ENCODE measurements at places on chromosomes 4 and X.

GRCh38 chrX:42107495-42108488, 184.4 kb upstream of the CASK start:
- no peak for DNase-seq

GRCh38 chr4:183348706-183349659, 26.8 kb upstream of the CLDN24 start:
- DNase-seq, result peak; percentile 99

DNA sequence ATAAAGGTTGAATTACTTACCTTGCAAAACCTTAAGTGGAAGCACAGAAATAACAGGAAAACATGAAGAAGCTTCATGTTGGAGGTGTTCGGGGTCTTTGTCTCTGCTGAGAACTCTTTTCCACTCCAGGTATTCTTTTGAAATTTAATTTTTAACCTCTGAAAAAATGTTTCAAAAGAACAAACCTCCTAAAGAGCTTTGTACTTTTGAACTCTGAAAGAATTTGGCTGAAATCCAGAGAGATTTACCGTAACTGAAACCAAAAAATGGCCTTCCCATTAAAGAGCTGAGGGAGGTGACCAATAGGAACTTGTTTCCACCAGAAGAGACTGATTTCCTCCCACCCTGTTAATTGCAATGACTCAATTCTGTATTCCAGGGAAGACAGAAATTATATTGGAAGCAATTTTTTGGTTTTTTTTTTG, at the start of gene CFI:
CFI (minus strand) TSS at position 105 of the 425 bp plus-strand sequence; CDS start at position 77, 28 bp downstream.
- peak; percentile 79 for DNase-seq

DNA sequence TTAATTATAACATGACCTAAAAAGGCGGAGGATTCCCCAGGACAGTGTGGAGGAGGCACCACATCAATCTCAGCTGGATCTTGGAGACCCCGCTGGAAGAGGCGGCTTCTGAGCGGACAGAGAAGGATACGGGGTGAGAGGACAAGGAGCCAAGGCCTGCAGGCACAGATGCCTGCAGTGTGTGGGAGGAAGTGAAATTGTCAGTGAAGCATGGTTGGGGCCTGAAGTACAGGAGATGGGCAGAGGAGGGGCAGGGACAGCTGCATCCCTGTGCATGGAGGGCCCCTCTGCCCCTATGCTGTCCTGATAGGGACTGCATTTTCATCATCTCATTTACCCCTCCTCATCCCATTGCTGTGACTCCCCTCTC, 1.7 kb upstream of the SLC2A9 start:
- DNase-seq, result no peak

DNA sequence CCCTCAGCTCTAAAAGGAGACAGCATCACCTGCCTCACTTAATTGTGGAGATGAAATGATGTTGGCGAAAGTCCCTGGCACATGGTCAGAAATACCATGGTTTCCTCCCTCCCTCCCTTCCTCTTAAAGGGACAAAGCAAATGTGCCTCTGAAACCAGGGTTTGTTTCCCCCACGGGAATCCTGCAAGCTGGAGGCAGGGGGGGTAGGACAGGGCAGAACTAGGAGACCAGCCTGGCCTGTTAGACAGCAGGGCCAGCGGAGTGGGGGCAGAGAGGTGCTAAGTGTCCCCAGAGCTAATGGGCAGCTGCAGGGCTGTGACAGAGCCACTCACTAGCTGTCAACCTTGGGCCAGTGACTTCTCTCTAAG, 5.7 kb downstream of the RTL5 start:
- DNase-seq, result no peak

- DNase-seq, result no peak
Observed at GRCh38 chr4:25608644-25609043, 47.0 kb upstream of the SLC34A2 start.

GRCh38 chr4:169765835-169766234, 8.1 kb upstream of the HPF1 start:
- peak; percentile 63 for DNase-seq

DNA sequence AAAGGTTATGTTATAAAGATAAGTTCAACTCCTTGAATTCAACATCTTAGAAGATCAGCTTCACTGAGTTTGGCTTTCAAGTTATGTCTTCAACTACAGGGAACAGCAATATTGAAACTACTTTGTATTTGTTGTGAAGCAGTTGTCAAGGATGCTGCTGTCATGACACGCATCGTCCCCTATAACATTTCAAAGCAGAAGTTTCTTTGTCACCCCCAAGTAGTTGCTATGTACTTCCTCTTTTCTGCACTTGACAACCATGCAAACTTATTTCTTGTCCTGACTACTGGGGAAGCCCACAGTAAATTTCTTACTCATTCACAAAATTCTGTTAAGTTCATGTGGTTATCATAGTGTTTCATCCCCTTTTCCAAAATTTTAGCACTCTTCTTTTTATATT, 14.3 kb downstream of the ANTXR2 start:
- DNase-seq, result peak; percentile 8

GRCh38 chr4:153221783-153222706, 17.8 kb downstream of the TRIM2 start:
- DNase-seq, result peak; percentile 88

DNA sequence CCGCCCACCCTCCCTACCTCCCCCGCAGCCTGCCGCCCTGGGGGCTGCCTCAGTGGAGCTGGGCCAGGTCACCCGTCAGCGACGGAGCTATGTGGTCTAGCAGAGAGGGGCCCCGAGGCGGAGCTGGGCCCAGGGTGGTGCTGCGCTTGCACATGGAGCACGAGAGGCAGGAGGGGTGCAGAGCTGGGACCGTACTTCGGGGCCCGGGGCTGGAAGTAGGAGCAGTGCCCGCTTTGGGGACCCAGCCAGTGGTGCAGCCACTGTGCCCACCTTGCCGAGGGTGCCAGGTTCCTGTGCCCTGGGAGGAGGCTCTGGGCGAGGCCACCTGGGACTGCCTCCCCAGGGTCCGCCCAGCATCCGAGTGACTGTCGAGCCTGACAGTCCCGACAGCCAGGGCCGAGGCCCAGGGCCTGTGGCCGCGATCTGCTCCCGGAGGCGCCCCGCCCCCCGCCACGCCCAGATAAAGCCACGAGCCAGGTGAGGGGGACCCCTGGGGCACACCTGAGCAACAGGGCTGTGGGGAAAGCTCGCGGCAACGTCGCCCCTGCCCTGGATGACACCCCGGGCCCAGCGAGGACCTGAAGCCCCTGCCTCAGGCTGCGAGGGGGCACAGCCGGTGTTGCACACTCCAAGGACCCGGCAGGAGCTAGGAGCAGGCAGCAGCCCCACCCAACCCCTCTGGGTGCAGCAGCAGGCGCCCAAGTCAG, 117.5 kb downstream of the DNAAF6 start:
- DNase-seq, result no peak

- peak; percentile 76 for DNase-seq
Observed at GRCh38 chrX:150934453-150934852, 36.0 kb upstream of the CD99L2 start.

- DNase-seq, result no peak
Observed at GRCh38 chrX:18792828-18793227, 85.4 kb downstream of the PPEF1 start.

GRCh38 chr4:184331268-184331995, 113.8 kb upstream of the ENPP6 start:
- DNase-seq, result no peak

DNA sequence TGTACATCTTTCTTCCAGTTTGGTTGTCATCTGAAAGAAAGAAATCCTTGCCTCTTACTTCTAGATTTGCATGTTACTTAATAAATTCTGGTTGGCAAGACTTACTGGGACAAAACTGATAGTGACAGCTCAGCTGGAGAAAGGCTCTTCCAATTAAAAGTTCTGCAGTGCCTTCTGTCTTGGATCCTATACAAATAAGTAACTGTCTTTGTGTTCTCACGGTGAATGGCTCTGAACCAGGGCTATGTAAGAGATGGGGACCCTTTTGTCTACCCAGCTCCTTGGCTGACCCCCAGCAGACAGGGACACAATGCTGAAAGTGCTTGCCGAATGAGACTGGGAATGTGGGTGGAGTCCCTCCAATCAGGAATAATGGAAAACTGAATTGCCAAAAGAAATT, 89.5 kb downstream of the AASDH start:
- no peak for DNase-seq

DNA sequence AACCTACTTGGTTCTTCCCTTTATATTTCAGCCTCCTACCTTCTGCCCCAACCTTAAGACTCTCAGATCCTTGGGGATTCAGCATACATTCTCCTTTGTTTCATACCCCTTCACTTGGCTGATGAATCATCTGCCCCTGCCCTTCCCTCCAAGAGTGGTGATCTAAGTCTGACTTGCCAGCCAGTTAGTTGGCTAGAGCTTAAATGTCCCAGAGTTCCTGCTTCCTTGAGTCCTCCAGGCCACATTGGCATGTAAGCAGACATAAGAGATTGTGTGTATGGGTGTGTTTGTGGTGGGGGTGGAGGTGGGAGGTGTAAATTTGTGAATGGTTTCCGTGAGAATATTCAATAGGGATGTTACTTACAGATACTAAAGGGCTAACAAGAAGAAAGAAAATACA, 3.7 kb upstream of the TEX13D start:
- no peak for DNase-seq

DNA sequence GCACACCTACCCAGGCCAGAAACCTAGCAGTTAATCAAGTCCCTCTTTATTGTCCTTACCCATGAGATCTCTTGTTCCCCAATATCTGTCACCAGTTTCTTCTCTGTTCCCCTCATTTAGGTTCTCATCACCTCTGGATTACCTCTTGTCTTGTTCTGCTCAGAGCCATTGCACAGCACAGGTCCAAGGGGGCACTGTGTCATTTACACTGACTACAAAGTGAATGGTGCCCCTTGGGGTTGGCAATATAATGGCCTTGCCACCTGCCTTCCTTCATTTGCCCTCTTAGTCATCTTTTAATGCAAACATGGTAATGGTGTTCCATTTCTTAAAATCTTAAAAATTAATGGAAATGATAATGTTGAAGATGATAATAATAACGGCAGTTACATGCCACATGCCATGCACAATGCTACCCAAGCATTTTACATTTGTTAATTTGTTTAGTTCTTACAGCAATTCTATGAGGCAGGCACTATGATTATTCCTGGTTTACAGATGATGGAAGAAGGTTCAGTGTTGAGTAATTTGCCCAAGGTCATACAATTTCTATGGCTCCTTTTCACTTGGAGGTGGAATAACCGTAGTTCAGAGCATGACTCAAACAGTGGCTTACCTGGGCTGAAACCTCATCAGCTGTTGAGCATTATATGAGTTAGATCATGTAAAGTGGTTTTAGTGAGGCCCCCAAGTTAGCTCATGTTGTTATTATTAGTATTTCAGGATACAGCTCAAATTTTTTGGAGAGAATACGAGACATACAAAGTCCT, 117.9 kb downstream of the RASL11B start:
- DNase-seq, result no peak

GRCh38 chrX:47266643-47267042, 33.8 kb downstream of the USP11 start:
- DNase-seq, result no peak

GRCh38 chrX:136586386-136586785, 54.4 kb downstream of the VGLL1 start:
- no peak for DNase-seq

DNA sequence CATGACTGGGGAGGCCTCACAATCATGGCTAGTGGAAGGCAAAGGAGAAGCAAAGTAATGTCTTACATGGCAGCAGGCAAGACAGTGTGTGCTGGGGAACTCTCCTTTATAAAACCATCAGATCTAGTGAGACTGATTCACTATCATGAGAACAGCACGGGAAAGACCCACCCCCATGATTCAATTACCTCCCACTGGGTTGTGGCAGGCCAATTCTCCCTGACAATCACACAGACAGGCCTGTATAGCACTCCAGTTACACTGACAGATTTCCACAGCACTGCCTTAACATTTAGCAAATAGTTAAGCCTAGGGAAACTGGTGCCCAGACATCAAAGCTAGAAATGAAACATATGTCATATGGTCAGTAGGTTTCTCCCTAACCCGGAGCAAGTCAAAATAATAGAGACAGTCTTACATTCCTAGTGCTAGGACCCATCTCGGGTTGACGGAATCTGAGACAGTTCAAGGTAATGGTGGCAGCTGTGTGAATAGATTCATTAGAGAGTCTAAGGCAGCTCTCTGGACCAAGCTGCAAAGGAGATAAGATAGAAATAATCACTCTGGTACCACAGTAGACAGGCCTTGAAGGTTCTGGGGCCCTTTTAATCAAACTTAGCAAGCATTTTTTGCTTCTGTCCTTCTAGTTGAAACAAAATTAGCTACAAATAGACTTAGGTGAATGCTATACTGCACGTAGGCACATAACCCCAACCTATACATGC, 9.4 kb upstream of the HERC5 start:
- no peak for DNase-seq

DNA sequence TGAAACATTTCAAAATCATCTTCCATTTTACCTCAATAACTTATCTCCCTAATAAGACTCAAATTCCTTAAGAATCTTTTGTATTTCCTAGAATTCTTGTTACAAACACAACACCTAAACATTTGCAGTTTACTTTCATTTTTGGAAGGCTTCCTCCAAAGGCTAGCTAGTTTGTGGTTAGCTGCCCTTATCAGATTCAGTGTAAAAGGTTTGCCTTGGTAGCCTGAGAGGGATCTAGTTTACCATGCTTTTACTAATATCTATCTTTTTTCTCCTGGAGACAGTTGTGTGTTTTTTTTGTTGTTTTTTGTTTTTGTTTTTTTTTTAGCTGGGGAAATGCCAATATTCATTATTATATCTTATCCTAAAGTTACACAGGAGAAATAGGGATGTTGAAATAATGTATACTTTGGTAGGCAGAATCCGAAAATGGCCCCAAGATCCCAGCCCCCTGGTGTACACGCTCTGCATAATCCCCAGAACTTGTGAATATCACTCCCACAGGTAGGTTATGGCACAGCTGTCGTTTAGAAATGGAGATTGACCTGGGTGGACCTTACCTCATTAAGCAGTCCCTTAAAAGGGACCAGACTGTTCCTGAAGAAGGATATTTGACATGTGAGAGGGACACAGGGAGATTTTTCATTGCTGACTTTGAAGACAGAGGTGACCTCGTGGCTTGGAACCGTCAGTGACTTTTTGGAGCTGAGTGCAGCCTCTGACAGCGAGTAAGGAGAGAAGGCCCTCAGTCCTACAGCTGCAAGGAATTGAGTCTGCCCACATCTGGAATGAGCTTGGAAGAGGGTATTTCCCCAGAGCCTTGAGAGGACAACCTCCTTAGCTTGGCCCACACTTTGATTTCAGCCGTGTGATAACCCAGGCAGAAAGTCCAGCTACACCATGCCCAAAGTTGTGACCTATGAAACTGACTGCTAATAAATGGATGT, 33.4 kb downstream of the SEPTIN11 start:
- peak; percentile 55 for DNase-seq
